ENCODE measurements at places on chromosomes 2 and 18. TPM values are rescaled to one million over a fixed set of nuclear protein-coding genes. Genes with fewer than 3 reads are reported as not detected.
A peak's percentile ranks its signal among the peaks of the same experiment; 100 is the strongest.

DNER gene
- not detected for total RNA-seq

B3GNT7 gene
- 1.9 TPM for total RNA-seq

CAMKMT gene
- 12.2 TPM for total RNA-seq

GRCh38 chr2:3777966-3778365, 74.6 kb downstream of the DCDC2C start:
- H3K4me3 ChIP-seq, result no peak overlapping the region
- DNase-seq, result no peak
- no peak overlapping the region for H3K27ac ChIP-seq
- peaks cover 25% of the 10 kb centered on the region for H3K27me3 ChIP-seq
- no peaks in the 10 kb centered on the region for H3K36me3 ChIP-seq

DNA sequence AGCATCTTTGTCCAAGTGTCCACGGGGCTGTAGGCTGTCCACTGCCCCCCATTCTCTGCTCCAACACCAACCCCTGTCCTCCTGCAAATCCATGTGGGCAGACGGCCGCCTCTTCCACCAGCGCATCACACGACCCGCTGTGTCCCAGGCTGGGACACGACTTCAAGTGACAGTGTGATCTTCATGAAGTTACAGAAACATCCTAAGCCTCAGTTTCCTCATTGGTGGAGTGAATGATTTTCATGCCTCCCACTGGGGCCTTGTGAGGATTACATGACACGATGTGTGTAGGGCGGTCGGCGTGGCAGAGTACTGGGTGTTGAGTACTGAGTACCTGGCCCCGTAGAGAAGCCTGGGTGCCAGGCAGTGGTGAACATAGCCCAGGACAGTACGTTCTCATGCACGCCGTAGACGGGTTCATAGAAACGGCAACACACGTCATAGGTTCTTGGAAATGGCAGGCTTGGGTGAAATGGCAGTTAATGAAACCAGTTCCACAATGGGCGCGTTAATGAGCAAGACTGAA, 9.3 kb upstream of the ALLC start:
- peaks cover 12% of the 10 kb centered on the region for H3K4me1 ChIP-seq
- H3K27ac ChIP-seq, result no peak overlapping the region
- no peaks in the 10 kb centered on the region for H3K36me3 ChIP-seq
- H3K4me3 ChIP-seq, result no peak overlapping the region
- DNase-seq, result no peak
- H3K27me3 ChIP-seq, result peaks cover 11% of the 10 kb centered on the region

DNA sequence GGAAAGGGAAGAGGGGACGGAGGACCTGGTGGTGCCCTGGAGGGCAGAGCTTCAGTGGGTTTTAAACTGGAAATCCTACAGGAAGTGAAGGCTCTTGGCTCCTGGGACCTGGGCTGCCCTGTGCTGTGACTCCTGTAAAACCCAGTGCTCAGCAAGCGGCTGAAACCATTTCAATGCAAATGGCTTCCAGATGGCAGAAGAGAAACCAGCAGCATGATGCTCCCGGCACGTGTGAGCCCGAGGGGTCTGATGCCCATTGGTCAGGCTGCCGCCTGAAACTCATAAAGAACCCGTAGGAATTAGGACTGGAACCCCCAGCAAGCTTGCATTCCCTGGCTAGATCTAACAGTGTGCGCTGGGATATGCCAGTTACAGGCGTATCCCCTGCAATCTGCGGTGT, 109.2 kb upstream of the THOC1 start:
- no peak for DNase-seq
- H3K36me3 ChIP-seq, result no peaks in the 10 kb centered on the region
- H3K27ac ChIP-seq, result peak overlapping the region; percentile 51
- H3K4me3 ChIP-seq, result no peak overlapping the region

SNTG2 gene
- total RNA-seq, result not detected

DNA sequence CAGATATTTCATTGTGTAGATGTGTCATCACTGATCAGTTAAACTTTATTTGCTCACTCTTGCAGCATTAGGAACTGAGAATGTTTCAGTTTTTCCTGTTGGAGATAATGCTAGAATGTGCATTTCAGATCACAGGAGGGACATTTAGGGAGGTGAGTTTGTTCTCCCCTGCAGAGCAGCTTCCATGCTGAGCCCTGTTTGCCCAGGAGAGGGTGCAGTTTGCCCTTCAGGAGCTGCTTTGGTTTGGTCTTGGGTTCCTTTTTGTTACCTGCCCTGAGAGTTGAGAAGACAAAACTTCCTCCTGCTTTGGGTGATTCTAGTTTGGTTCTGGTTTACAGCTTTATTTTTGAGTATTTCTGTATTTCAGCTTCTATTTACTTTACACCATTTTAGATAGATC, 49.9 kb downstream of the DGKD start:
- peaks cover 58% of the 10 kb centered on the region for H3K4me1 ChIP-seq
- H3K27ac ChIP-seq, result no peak overlapping the region
- no peak for DNase-seq
- no peaks in the 10 kb centered on the region for H3K27me3 ChIP-seq
- H3K4me3 ChIP-seq, result no peak overlapping the region

ZSWIM2 gene
- not detected for total RNA-seq

- no peak for DNase-seq
- peaks cover 15% of the 10 kb centered on the region for H3K4me1 ChIP-seq
- peaks cover 4% of the 10 kb centered on the region for H3K27me3 ChIP-seq
- H3K4me3 ChIP-seq, result no peak overlapping the region
- H3K27ac ChIP-seq, result peak overlapping the region; percentile 77
These were observed 72.0 kb upstream of the ZCCHC2 start for GRCh38 chr18:62450546-62451410.

GRHL1 gene
- 0.31 TPM for total RNA-seq

DNA sequence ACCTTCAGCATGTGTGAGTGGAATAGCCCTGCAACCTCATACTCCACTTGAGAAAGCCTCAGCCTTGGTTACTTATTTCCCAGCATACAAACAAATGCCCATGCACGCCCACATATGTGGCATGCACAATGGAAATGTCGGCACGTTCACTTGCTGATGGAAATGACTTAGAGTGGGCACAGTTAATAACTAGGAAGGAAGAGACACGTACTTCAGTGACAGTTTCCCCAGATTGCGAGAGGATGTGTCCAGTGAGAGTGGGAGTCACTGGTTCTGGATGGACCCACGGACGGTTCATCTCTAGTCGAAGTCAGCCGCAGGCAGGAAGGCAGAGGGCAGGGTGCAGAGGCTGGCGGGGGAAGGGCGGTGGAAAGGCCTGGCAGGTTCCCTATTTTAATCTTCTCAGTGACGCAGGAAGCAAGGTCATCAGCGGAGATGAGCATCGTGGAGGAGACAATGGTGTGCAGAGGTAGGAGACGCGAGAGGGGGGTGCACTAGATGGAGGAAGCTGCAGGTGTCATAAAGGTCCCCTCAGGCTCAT, 350.7 kb upstream of the MYT1L start:
- no peaks in the 10 kb centered on the region for H3K36me3 ChIP-seq
- H3K27me3 ChIP-seq, result peaks cover 12% of the 10 kb centered on the region
- DNase-seq, result no peak
- no peak overlapping the region for H3K4me3 ChIP-seq

GALNT3 gene
- 4.2 TPM for total RNA-seq

- no peaks in the 10 kb centered on the region for H3K4me1 ChIP-seq
- DNase-seq, result peak; percentile 63
- no peaks in the 10 kb centered on the region for H3K36me3 ChIP-seq
- H3K27me3 ChIP-seq, result peaks cover 6% of the 10 kb centered on the region
- H3K27ac ChIP-seq, result no peak overlapping the region
These were observed 30.6 kb downstream of the HJURP start for GRCh38 chr2:233823731-233824121.

DNA sequence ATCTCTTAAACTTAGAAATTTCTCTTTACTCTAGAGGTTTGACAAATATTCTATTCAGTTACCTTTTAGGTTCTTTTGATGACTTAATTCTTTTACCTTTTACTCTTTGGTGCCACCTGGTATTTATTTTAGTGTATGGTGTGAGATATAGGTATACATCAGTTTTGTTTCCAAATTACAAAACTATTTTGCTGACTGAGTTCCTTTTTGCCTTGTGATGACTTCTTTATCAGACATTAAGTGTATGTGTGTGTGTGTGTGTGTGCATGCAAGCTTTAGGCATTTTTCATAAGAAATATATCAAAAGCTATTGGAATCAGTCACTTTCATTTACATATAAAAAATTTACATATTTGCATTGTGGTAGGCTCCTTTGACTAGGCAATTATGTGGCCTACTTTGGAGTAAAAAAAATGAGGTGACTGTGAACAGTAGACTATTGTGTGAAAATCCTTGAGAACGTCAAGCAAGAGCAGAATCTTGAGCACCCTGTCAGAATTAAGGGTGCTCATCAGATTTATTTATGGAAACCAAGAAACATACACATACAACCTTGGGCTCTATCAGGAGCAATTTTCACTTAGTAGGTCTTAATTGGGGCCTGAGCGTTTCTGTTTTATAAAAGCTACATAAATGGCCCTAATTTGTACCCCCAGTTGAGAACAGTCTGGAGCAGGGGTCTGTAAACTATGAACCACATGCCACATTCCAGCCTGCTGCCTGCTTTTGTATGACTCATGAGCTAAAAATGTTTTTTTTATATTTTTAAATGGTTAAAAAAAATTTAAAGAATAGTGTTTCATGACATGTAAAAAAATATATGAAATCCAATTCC, 415.9 kb downstream of the SLC4A3 start:
- no peaks in the 10 kb centered on the region for H3K27me3 ChIP-seq
- H3K27ac ChIP-seq, result peak overlapping the region; percentile 55
- H3K4me3 ChIP-seq, result no peak overlapping the region
- no peaks in the 10 kb centered on the region for H3K36me3 ChIP-seq
- no peak for DNase-seq

DNA sequence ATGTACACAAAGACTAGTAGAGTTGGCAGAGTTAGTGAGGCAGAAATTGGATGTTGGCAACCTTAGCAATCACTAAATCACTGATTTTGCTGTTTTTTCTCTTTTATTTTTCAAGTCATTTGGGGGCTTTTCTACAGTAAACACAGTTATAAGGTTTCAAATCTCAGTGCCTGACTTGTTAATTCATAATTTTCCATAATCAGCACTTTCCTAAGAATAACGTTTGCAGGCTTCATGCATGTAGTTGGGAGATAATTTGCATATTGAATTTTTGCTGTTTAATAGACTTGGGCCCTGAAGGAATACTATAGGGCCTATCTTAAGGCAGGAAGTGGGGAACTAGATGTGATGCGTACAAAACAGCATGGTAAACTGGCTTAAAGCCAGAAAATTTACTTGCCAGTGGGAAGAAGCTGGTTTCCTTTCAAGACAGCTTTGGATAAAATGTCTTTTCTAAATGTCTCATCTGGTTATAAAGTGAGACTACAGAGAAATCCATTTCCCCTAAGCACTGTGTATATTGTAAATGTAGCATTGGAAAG, 127.2 kb upstream of the SMIM21 start:
- no peak overlapping the region for H3K4me3 ChIP-seq
- no peaks in the 10 kb centered on the region for H3K36me3 ChIP-seq
- H3K27me3 ChIP-seq, result peaks cover 14% of the 10 kb centered on the region
- no peak overlapping the region for H3K27ac ChIP-seq
- peaks cover 8% of the 10 kb centered on the region for H3K4me1 ChIP-seq

DNA sequence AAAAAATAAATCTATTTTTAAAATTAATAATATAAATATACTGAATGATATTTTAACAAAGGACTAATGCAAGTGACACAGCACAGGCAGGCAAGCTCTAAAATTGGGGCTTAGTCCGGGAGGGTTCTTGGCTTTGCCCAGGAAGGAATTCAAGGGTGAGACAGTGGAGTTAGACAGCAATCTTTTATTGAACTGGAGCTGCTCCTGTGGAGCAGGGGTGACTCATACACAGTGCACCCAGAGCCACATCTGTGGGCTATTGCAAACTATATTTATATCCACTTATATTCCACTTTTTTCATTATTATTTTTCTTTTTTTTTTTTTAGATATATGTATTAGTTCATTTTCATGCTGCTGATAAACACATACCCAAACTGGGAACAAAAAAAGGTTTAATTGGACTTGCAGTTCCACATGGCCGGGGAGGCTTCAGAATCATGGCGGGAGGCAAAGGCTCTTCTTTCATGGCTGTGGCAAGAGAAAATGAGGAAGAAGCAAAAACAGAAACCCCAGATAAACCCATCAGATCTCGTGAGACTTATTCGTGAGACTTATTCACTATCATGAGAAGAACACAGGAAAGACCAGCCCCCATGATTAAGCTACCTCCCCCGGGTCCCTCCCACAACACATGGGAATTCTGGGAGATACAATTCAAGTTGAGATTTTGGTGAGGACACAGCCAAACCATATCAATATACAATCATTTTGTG, 437.1 kb downstream of the BCL11A start:
- H3K4me3 ChIP-seq, result no peak overlapping the region
- H3K4me1 ChIP-seq, result peaks cover 7% of the 10 kb centered on the region
- DNase-seq, result no peak
- H3K36me3 ChIP-seq, result no peaks in the 10 kb centered on the region
- no peaks in the 10 kb centered on the region for H3K27me3 ChIP-seq
- H3K27ac ChIP-seq, result no peak overlapping the region

- no peaks in the 10 kb centered on the region for H3K4me1 ChIP-seq
- H3K4me3 ChIP-seq, result no peak overlapping the region
- no peak overlapping the region for H3K27ac ChIP-seq
- H3K27me3 ChIP-seq, result peaks cover 35% of the 10 kb centered on the region
- peaks cover under 1% of the 10 kb centered on the region for H3K36me3 ChIP-seq
These were observed 133.5 kb downstream of the TFCP2L1 start for GRCh38 chr2:121151311-121152109.

DNA sequence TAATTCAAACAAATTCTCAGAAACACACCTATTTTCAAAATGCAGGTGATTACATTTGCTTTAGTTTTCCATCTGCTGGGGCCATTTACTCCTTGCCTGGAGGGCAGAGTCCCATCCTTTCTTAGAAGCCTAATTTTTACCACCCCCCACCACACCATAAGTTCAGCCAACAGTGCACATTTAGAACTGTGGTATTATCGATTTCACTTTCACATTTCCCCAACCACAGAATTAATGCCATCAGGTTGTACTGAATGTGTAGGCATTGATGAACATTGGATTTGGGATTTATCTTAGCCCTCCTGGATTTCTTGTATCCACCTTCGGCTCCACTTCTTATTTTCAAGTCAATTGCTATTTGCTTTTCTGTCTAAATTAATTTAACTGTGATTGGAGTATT, 4.5 kb downstream of the SCYGR3 start:
- H3K4me1 ChIP-seq, result no peaks in the 10 kb centered on the region
- no peak for DNase-seq
- no peak overlapping the region for H3K4me3 ChIP-seq

GRCh38 chr2:207318181-207318628, 152.5 kb upstream of the KLF7 start:
- no peaks in the 10 kb centered on the region for H3K27me3 ChIP-seq
- H3K27ac ChIP-seq, result no peak overlapping the region
- H3K4me3 ChIP-seq, result no peak overlapping the region
- H3K36me3 ChIP-seq, result no peaks in the 10 kb centered on the region

DNA sequence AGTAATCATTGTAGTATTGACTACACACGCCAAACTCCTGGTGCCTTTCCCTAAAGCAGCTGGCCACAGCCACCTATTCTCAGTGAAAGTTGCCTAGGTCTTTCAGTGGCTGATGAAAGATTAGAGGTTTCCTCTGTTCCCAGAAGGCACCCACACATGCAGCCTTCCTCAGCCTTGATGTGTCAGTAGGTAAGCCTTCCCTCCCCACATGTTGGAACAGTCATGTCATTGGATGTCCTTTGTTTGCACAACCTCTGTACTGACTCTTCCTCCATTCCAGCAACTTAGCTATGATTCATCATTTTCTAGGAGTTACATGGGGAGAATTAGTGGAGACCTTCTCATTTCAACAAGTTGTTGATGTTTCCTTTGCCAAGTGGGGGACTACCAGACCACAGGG, 630.8 kb upstream of the SLC39A10 start:
- no peak overlapping the region for H3K27ac ChIP-seq
- H3K4me3 ChIP-seq, result no peak overlapping the region
- H3K4me1 ChIP-seq, result no peaks in the 10 kb centered on the region
- no peak for DNase-seq

GRCh38 chr18:55500316-55501086, 87.5 kb downstream of the TCF4 start:
- H3K27me3 ChIP-seq, result no peaks in the 10 kb centered on the region
- H3K4me1 ChIP-seq, result peaks cover 27% of the 10 kb centered on the region
- H3K4me3 ChIP-seq, result peak overlapping the region; percentile 22
- no peak for DNase-seq
